ENCODE measurements at places on chromosomes 6 and 20.

- DNase-seq, result no peak
These were observed 754.4 kb upstream of the MARCKS start for GRCh38 chr6:113102761-113103160.

DNA sequence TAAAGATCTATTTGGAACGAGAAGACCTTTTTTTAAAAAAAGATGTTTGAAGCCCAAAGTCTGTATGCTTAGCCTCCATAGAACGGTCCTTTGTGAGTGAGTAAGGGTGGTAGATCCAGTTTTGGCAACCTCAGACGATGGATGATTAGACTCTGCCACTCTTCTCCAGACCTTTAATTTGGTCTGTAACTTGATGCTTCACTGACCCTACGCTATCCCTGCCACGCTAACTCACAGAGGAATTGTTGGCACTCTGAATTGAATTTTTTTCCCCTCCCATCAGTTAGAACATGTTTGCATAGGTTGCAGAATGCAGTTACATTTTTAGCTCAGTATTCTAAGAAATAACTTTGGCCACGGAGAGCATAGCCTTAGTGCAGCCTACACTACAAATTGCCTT lies 15.8 kb upstream of the DEK start:
- DNase-seq, result no peak

GRCh38 chr6:88050140-88050818 lies 2.6 kb downstream of the SPACA1 start:
- no peak for DNase-seq

GRCh38 chr6:25981568-25982263 lies 19.1 kb downstream of the TRIM38 start:
- DNase-seq, result no peak

DNA sequence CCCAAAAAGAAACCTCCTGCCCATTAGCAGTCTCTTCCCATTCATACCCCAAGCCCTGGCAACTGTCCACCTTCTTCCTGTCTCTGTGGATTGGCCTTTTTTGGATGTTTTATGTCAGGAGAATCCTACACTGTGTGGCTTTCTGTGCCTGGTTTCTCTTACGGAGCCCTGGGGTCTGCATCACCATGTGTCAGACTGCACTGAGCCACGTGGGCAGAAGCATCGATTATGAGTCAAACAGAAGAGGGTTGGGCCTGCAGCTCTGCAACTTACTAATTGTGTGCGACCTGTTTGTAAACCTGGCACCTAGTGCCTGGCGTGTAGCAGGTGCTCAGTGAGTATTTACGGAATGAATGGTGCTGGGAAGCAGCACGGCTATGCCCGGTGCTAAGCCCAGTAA lies 62.6 kb downstream of the IGF2R start:
- DNase-seq, result no peak

GRCh38 chr6:166721576-166721975 lies 94.5 kb upstream of the RPS6KA2 start:
- DNase-seq, result no peak

GRCh38 chr6:52233975-52234823 lies 10.1 kb downstream of the IL17F start:
- no peak for DNase-seq

GRCh38 chr6:12246900-12247299 lies 43.3 kb upstream of the EDN1 start:
- no peak for DNase-seq

GRCh38 chr20:24448170-24448569 lies 21.3 kb upstream of the SYNDIG1 start:
- DNase-seq, result no peak

GRCh38 chr6:31971279-31971992 lies 502 bp downstream of the DXO start:
- DNase-seq, result no peak

DNA sequence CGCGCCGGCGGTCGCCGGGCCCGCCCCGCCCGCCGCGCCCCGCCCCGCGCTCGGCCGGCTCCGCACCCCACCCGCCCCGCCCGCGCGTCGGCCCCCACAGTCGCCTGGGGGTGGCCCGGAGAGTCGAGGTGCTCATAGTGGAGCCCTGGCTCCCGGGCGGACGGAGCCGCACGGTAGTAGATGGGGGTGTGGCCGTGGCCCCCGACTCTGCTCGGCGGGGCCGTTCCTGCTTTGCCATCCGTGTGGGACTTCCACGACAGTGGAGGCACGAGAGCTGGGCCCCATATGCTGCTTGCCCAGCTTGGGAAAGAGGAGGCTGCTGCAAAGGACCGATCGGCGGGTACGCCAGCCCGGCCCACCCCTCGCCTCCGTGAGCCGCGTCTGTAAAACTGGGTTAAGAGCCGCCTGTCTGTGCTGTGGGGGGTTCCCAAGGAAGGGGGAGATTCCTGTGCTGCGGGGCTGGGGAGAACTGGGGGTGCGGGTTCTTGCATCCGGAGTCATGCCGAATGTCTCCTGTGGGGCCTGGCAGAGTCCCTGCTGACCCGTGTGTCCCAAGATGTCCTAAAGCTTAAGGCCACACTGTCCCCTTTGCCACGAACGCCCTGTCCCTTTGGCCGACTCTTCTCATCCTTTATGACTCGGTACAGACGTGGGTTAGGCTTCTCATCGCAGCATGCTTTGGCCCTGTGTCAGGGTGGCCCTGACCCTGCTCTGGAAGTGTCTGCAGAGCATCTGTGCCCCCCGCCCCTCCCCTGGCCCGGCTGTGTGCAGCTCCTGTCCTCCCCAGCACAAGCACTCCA lies at the start of gene OPRL1:
Gene OPRL1 (plus strand): TSS at position 70 of the 800 bp plus-strand sequence. CDS start 12,639 bp downstream, outside the sequence.
- DNase-seq, result no peak

DNA sequence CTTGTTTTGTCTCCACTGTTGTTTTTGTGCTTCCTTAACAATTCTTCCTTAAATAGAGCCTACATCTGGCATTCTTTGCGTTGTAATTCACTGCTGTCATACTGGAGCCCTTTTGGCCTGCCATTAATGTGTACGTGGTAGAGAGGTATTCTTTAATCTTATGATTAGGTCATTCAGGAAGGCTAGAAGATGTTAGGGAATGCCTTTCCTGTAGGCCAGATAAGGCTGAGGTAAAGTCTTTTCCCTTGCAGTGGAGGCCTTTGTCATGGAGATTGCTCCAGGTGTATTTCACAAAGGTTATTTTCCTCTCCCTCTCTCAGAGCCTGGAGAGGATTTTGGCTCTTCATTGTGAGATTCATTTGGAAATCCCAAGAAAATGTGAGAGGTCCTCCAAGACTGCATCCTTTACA lies 146.9 kb downstream of the FUT9 start:
- DNase-seq, result no peak

GRCh38 chr6:141932685-141933084 lies 200.0 kb upstream of the GJE1 start:
- no peak for DNase-seq

DNA sequence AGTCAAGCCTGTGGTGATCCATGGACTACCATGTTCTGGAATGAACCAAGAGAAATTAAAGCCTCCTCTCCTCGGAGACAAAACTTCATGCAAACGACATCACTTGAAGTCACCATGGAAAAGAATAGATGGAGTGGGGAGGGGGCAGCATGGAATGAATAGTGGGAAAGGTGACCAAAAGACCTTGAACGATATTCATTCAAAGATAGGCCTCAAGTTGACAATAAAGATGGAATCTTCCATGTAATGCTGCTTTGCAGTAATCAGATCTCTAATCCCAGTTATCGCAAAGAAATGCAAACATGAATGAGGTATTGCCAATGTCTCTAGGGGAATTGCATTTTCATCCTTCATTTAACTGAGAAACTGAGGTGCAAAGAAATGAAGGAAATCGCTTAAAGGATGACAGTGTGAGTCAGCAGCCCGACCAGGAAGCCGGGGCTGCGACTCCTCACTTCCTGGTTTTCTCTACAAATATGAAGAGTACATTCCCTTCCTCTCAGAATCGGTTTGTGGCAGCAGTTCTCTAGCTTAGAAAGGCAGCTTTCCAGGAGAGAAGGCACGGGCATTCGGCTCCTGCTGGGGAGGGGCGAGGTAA lies 65.6 kb upstream of the RREB1 start:
- DNase-seq, result no peak

DNA sequence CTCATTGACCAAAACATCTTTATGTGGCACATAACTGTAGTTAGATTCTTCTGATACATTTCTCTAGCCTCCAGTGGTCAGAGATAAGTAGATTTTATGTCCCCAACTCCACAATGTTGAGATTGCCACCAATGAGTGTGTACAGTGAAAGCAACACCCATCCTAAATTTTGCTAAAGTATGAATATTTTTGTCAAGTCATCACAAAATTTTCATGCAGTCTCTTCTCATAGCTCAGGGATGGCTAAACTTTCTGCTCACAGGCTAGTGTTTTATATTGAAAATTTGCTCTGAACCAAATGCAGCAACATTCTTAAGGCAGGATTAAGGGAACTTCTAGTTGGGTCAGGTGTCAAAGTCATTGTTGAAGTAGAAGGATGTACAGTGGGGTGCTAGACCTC lies 203.6 kb downstream of the NKAIN2 start:
- no peak for DNase-seq

DNA sequence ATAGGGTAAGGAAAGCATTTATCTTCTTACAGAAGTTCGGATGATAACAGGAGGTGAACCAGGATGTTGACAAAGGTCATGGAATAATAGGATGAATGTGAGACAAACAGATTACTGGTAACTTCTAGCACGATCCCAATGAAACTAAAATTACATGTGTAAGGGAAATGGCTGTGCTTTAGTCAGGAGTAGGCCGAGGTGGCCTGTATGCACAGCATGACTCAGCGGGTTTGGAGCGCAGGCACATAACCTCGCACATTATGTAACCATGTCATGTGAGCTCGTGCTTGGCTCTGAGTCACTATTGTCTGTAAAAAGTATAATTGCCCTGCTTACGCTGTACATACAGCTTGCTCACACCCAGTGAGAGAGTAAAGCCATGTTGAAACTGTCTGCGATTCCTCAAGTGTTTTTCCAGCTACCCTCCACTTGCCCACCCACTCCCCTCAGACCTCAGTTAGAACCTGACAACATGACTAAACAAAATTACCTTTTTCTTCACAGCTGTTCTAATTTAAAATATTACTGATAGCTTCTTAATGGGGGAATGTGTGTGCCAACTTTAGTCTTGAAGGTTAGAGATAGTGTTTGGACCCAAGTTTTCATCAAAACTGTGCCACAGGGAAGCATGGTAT lies 8.2 kb downstream of the CYB5R4 start:
- DNase-seq, result no peak

GRCh38 chr20:53751620-53752318 lies 158.1 kb upstream of the ZNF217 start:
- no peak for DNase-seq

- DNase-seq, result no peak
These were observed 42.4 kb downstream of the ARHGAP18 start for GRCh38 chr6:129667621-129668020.

GRCh38 chr6:123551939-123552707 lies 84.6 kb downstream of the TRDN start:
- DNase-seq, result no peak

DNA sequence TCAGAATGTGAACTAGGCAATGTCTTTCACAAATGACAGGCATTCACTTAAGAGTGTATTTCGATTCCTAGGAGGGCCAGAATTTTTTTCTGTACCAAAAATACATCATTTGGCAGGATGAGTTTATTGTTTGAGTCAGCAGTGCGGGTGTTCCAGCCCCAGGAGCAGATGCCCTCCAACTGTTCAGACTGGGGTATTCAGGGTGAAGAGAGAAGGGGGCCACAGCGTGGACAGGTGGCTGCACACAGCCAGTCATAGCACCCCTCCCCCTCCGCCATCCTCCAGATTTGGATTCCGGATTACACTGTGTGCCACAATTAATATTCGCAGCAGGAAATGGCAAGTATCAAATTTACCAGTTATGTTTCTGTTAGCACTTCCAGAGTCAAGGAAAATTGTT lies 38.6 kb downstream of the RIPOR2 start:
- no peak for DNase-seq

GRCh38 chr20:12535770-12536169 lies 473.0 kb upstream of the SPTLC3 start:
- no peak for DNase-seq

DNA sequence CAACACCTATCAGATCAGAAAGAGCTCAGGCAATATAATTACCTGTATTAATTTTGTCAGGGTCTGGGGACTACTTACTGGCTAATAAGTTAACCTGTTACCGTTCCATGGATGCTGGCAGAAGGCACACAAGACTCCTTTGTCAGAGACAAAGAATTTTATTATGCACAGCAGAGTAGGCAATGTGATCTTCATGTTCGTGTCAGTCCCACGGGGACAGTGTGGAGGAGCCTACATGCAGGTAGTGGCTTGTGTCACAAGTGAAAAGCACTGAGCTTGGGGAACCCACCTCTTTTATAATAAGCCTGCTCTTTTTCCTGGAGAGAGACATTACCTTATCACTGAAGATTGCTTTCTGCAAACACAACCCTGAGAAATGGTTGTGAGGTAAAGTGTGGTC lies 96.9 kb downstream of the CD164 start:
- no peak for DNase-seq

DNA sequence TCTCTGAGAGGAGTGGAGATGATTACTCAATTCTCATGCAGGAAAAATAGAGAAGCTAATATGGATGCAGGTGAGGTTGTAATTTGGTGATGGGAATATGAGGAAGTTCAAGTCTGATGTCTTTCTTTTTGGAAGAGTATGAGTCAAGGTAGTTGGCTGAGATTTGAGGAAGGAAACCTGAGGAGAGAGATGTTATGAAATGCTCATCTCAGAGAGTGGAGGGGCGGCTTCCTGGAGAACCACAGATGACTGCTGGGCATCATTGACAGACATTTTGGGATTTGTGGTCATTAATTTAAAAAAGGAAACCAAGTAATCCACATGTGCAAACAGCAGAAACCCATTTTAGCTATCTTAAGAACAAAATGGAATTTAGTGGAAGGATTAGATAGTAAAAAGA lies 72.5 kb upstream of the UST start:
- no peak for DNase-seq

DNA sequence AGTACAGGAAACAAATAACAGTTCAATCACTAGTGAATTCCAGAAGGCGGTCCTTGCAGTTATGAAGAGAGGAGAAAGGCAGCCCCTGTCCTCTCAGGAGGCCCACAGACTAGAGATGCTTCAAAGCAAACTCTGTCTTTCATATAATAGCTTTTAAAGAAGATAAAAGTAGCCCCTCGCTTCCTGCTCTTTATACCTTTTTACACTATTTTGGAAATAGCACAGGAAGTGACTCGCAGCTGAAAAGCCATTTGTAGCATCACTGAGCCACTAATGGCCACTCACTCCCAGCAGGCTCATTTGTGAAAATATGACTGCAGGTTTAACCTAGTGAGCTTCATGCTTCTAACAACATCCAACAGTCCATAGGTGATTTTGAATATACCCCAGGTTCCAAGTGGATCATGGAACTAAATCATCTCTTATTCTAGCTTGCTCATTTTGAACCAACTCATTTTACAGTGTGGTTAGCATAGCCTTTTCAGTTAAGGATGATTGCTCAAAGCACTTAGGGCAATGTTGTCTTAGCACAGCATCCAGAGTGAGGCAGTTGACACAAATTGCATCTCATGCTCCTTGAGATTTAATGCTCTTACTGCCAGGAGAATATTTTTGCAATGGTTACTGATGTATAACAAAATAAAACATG lies 136.0 kb upstream of the NRSN1 start:
- DNase-seq, result no peak

GRCh38 chr6:150753371-150754064 lies 112.0 kb upstream of the MTHFD1L start:
- no peak for DNase-seq
